ENCODE measurements at places on chromosomes 16 and 17.

DNA sequence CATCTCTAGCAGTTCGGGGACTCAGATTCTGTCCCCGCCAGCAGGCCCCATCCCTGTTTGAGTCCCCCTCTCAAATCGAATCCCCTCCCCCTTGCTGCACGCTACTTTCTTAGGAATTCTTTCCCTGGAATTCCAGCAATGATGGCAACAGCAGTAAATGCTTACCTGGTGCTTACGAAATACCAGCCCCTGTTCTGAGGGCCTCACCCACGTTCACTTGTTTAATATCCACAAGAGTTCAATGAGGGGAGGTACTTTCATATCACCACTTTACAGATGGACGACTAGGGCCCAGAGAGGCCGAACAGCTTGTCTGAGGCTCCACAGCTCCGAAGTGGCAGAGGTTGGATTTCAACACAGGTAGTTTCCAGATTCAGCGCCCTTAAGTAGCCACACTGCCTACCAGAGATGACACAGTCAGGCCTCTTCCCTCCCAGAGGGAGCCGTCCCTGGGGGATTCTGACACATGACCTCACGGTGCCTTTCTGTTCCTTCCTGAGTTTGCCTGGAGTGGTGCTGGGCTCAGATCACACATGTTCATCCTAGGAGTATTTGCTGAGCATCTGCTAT lies 120.7 kb upstream of the GSE1 start:
- no peak for DNase-seq

GRCh38 chr16:67873435-67874370 lies 851 bp downstream of the EDC4 start:
- DNase-seq, result no peak

DNA sequence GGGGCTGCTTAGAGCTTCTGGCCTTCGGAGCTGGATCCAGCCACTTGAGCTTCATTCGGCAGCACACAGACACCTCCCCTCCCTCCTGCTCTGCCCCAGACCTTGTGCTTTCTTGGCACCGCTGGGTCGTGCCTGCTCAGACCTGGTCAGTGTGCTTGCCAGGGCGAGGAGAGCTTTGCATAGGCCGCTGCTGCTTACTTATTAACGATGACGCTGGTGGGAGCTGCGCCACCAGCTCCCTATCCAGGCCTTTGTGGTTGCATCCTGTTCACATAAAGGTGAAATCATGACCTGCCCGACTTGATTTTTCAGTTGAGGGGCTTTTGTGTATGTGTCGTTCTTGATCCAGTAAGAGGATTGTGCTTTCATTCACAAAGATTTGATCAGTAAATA lies 101.1 kb downstream of the MSI2 start:
- DNase-seq, result no peak

- no peak for DNase-seq
These were observed 5.8 kb downstream of the PDK2 start for GRCh38 chr17:50100921-50101345.

GRCh38 chr16:30350134-30350871 lies 4.8 kb downstream of the CD2BP2 start:
- no peak for DNase-seq

- DNase-seq, result no peak
These were observed 116.9 kb upstream of the CLEC3A start for GRCh38 chr16:77905374-77905920.

DNA sequence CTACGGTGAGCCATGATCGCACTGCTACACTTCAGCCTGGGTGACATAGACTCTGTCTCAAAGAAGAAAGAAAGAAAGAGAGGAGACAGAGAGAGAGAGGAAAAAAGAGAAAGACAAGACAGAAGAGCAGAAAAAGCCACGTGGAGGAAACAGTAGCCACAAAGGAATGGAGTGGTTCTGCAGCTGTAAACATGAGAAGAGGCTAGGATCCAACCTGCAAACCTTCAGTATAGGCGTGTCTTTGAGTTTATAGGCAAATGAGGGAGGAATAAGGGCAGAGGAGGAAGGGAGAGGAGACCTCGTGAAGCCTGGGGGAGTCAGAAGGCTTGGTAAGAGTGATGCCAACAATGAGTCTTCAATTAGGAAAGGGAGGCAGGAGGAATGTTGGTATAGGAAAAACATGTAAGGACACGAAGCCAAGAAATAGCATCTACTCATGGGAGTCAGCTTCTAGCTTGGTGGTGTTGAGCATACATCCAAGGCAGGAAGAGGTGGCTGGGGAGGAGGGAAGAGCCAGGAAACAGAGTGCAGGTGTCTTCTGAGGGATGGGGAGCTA lies 3.9 kb downstream of the MED9 start:
- no peak for DNase-seq

DNA sequence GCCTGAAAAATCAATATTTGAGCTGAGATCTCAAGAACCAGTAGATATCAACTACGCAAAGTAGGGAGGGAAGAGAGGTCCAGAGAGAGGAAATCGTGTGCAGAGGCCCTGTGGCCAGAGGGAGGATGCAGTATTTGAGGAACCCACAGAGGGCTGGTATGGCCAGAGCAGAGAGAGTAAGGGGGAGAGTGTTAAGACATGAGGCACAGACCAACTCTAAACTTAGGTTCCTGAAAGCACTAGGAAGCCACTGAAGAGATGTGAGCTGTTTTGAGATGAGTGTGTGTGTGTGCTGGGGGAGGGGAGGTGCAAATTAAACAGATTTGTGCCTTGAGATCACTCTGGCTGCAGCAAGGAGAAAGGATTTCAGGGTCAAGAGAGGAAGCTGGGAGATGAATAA lies 10.9 kb downstream of the SLC13A2 start:
- DNase-seq, result no peak

GRCh38 chr17:49241040-49241439 lies 10.5 kb upstream of the PHOSPHO1 start:
- DNase-seq, result no peak

DNA sequence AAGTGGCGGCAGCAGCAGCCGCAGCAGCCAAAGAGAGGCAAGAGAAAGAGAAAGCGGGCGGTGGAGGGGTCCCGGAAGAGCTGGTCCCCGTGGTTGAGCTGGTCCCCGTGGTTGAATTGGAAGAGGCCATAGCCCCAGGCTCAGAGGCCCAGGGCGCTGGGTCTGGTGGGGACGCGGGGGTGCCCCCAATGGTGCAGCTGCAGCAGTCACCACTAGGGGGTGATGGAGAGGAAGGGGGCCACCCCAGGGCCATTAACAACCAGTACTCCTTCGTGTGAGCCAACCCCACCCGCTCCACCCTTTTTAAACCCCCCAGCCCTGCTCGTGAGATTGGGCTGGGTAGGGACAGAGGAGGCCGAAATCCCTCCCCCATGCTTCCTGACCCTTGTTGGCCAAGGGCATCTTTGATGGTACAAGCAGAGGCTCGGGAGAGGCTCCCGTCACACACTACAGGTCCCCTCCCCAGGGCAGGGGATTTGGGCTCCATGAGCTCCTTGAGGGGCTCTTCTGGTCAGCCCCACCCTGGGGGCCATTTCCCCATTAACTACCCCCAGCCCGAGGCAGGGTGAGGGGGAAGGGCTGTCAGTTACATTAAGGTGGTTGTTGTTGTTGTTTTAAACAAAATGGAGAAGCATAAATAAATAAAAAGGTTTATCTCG lies 4.6 kb upstream of the ATP2A1 start:
- DNase-seq, result peak; percentile 43

DNA sequence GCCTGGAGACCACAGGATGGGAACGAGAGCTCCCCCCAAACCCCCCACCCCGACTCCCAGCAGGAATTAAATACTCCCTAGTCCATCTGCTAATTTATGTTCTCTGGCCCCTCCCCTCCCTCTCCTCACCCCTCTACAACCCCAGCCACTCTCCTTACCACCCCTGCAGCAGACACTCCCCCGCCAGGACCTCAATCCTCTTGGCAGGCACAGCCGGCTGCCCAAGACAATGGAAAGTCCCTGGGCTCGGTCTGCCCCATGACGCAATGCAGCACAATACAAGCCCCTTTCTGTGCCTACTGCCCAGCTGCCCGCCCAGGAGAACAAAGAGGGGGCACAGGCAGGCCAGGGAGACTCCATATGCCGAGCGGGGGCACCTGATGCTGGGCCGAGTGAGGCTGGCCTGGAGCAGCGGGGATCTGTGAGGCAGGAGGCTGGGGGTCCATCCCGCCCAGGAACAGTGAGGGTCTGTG lies 30.3 kb upstream of the CDC42EP4 start:
- no peak for DNase-seq

- DNase-seq, result no peak
These were observed 28.2 kb downstream of the ST3GAL2 start for GRCh38 chr16:70410734-70411133.

- DNase-seq, result no peak
These were observed 42.9 kb downstream of the AMFR start for GRCh38 chr16:56382459-56382858.

GRCh38 chr17:66967837-66968543 lies 3.5 kb downstream of the CACNG4 start:
- DNase-seq, result no peak

DNA sequence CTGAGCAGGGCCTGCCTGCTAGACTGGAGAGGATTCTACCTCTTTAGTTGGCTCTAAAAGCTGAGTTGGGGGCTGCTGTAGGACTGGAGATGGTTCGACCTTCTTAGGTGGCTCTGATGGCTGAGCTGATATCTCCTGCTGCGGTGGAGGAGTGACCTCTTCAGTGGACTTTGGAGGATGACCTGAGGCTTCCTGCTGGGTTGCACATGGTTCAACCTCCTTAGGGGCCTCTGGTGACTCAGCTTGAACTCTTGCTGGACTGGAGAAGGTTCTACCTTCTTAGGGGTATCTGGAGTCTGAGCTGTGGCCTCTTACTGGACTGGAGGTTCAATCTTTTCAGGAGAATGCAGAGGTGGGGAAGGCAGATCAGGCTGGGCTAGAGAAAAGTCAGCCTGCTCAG lies 48.9 kb upstream of the TMEM97 start:
- DNase-seq, result no peak

DNA sequence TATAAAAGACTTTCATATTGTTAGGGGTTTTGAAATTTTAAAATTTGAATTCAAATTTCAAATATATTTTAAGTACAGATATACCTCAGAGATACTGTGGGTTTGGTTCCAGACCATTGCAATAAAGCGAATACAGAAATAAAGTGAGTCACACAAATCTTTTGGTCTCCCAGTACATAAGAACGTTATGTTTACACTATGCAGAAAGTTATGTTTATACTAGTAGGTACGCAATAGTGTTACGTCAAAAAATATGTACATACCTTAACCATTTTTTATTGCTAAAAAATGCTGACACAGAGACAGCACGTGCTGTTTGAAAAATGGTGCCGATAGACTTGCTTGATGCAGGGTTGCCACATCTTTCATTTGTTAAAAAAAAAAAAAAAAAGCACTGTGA lies 19.7 kb downstream of the NUP88 start:
- DNase-seq, result no peak

- DNase-seq, result no peak
These were observed 76.5 kb downstream of the AATF start for GRCh38 chr17:37025238-37025637.

DNA sequence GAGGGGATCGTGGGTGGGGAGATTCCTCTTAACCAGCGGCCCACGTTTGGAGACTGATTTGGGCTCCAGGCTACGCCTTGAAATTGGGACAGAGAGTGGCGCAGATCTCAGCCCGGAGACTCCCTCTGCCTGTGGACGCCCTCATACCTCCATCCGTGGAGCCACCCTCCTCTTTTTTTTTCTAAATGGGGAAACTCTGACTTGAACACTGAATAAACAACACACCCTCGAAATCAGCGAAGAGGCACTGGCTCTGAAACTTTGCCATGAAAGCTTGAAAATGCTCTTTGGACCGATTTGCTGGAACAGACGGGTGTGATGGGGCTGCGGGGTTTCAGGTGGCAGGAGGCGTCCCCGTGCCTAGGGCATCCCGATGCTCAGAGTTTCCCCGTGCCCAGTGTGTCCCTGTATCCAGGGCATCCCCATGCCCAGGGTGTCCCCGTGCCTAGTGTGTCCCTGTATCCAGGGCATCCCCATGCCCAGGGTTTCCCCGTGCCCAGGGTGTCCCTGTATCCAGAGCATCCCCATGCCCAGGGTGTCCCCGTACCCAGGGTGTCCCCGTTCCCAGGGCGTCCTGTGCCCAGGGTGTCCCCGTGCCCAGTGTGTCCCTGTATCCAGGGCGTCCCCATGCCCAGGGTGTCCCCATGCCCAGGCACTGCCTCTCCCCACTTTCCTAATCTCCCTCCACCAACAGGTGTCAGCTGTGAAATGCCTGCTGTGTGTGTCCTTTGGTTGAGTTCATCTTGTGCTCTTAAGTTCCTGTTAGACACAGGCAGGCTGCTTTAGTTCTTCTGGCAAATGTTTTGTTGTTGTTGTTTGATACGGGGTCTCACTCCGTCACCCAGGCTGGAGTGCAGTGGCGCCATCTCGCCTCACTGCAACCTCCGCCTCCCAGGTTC lies 187.0 kb downstream of the SEC14L1 start:
- no peak for DNase-seq

DNA sequence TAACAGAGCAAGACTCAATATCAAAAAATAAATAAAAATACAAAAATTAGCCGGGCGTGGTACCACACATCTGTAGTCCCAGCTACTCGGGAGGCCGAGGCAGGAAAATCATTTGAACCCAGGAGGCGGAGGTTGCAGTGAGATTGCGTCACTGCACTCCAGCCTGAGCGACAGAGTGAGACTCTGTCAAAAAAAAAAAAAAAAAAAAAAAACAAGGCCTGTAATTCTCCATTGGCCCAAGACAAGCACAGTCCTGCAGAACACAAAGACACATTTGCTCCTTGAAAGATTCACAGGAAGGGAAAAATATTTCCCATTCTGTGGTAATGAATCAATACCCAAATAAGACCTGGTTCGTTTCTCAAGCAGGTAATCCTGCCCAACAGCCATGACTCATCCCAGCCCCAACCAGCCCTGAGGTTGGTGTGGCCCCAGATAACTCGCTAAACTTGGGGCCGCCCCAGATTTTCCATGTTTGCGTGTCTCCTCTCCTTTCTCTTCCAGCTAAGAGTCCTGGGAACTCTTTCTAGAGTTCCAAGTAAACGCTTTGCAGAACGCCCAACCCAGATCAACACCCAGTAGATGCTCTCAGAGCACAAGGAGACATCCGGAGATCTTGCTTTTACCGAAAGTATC lies 40.3 kb upstream of the SNN start:
- DNase-seq, result no peak

DNA sequence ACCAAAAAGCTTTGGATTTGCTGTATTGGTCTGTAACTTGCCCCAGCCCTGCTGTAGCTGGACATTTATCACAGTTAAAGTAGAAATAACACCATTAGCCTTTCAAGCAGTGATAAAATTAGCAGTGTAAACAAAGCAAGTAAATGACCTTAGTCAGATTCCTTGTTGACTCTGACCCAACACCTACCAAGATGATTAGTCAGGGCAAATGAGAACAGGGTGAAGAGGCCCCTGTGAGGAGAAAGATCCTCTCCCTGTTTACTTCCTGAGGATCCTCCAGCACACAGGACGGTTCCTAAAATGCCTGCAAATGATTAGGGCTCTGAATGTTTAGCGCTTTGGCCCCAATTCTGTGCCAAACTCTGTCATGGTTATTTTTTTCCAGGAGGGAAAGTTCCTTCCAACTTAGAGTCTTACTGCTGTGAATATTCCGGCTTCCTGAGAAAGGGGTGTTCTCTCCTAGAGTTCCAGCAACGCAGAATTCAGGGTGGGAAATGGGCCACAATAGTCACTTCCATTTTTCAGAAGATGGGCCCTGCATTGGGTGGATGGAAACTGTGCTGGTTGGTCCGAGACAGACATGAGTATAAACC lies 259.0 kb upstream of the MYOCD start:
- DNase-seq, result no peak
